Endothelial cell (in vitro differentiated cells): ENCODE measurements at places on chromosomes 12 and 14.

- DNase-seq: no peak
Observed at GRCh38 chr12:79997096-79997791, 62.3 kb upstream of the PPP1R12A start.

GRCh38 chr12:89177802-89178395, 174.4 kb downstream of the DUSP6 start:
- no peak for DNase-seq

- no peak for DNase-seq
Observed at GRCh38 chr14:103280278-103280928, 53.6 kb upstream of the EIF5 start.

GRCh38 chr14:54135804-54136280, 179.2 kb upstream of the BMP4 start:
- no peak for DNase-seq
